ENCODE measurements at places on chromosomes 1 and 21.

- no peak for DNase-seq
Observed at GRCh38 chr1:70930062-70930461, 117.6 kb downstream of the PTGER3 start.

GRCh38 chr1:13702425-13703127 lies 2.6 kb downstream of the PRDM2 start:
- DNase-seq, result peak; percentile 31

DNA sequence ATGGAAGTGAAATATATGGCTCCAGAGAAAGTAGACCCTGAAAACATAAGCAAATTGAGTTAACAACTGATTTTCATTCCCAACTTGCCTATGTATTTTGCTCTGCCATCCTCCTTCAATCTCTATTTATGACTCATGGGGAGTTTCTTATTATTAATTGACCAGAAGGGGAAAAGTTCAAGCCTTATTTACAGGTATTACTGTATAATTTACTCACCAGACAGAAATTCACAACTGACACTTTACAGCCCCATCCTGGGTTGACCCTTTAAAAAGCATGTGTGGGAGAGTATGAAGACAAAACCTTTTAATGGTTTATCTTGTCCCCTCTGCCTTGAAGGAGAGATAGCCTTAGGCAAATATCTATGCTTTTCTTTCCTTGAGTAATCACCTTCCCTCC lies 39.8 kb upstream of the C1orf53 start:
- DNase-seq, result no peak

- no peak for DNase-seq
Observed at GRCh38 chr1:108878160-108878469, 1.3 kb downstream of the GPSM2 start.

DNA sequence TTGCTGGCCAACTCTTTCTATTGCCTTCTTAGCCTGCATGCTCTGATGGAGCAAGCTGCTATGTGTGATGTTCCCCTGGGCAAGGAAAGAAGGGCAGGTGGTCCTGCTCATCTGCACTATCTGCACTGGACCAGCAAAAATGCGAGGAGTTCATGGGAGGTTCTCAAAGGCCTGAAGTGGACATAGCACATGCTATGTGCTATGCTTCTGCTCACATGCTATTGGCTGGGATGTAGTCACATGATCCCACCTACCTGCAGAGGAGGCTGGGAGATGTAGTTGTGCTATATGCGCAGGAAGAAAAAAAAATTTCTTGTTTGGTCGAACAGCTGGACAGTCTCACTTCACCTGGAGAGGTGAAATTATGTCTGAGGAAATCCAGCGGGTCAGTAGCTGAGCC lies 587.7 kb downstream of the MATN1 start:
- no peak for DNase-seq

DNA sequence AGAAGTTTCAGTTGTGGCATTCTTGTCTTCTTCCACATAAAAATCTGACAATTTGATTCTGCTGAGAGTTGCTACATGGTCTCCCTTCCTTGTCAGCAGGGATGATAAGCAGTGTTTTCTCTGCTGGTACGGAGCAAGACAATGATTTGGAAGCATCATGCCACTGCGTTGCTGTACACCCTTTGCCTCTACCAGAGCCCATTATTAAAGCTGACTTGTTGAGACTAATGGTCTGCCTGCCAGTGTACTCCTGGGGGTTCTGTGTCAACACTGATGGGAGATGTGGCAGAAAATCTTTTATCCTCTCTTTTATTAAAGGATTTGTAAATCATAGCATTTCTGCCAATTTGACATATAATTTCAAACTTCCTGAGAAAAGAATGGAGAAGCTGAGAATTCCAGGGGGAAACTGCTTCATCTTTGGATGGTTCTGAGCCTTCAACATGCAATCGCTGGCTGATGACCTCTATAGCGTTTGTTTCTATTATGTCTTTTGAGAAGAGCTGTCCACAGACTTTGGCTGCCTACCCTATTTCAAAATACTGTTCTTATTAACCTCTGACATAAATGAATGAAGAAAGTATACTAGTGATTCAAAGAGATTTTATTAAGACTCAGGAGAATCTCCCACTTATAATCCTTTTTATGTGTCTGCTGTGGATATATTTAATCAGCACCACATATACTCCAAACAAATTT lies 47.9 kb upstream of the DYNLT5 start:
- DNase-seq, result no peak

DNA sequence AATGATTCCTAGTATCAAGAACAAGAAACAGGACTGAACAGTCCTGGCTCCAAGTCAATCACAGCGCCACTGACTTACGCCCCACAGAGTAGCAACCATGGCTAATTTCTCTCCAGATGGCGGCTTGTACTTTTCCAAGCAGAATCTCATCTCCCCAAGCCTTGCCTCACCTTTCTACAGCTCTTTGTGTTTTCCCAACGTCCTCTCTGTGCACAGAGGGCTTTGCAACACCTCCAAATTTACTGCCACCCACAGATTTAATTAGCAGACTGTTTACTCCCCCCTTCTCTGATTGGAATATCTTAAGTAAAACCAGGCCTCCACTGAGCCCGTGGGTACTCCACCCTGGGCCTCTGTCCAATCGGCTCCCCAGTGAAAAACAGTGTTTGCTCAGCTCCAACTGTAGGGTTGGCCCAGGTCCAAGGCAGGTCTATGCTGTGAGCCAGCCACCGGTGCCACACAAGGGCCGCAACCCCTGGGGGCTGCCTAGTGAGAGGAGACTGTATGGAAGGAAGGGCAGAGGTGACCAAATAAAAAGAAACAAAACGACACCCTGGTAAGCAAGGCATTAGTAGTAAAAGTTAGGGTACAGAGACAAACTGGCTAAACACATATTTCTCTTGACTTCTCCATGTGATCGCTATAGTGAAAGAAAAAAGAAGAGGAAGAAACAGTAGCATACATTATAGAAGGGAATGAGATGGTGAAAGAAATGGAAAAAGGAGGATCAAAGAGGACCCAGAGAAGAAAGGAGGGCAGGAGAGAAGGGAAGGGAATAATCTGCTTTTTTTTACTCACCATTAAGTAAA lies 128.4 kb upstream of the SOD1 start:
- DNase-seq, result no peak

GRCh38 chr1:183193963-183194525 lies 8.0 kb downstream of the LAMC2 start:
- DNase-seq, result no peak

DNA sequence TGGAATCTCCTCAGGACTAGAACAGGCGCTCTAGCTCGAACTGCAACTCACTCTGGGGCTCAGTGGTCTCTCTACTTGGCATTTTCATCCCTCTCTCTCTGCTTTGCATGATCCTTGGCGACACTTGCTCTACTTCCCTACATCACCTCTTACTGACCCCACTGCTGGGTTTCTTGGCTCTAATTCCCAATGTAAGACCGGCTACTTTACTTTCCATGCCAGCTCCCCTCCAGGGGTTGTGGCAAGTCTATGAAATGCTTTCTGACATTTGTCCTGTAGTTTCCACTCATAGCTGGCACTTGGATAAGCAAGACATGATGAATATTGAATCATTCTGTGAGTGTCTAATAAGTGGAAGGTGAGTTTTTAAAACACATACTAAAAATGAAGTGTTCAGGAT lies 292.3 kb downstream of the USP25 start:
- DNase-seq, result no peak

- DNase-seq, result no peak
Observed at GRCh38 chr1:91173346-91173890, 151.6 kb upstream of the ZNF644 start.

- DNase-seq, result no peak
Observed at GRCh38 chr1:179968284-179968993, 13.8 kb downstream of the CEP350 start.

DNA sequence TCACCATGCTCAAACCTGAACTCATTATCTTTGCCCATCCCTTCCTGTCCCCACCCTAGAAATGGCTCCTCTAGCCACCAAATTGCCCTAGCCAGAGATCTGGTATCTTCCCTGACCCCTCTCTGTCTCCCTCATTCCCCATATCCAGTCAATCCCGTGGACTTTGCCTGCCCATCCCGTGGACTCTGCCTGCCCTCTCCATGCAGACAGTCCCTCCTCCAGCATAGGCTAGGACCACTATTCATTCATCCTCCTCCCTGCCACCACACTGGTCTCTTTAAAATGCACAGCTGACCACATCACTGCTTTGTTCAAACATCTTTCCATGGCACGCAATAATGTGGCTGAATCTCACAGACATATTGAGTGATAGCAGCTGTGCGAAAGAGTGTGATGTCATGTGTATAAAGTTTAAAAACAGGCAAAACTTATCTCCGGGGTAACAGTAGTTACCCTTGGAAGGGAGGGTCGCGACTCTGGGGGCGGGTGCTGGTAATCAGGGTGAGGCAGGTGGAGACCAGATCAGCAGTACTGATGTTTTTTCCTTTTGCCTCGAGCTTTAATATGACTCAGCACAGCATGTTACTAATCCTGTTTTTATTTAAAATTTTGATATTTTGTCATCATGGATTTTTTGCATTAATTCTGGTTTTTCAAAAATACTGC lies 4.8 kb upstream of the SLC2A1 start:
- no peak for DNase-seq

- no peak for DNase-seq
Observed at GRCh38 chr1:150567341-150567716, 12.1 kb downstream of the MCL1 start.

DNA sequence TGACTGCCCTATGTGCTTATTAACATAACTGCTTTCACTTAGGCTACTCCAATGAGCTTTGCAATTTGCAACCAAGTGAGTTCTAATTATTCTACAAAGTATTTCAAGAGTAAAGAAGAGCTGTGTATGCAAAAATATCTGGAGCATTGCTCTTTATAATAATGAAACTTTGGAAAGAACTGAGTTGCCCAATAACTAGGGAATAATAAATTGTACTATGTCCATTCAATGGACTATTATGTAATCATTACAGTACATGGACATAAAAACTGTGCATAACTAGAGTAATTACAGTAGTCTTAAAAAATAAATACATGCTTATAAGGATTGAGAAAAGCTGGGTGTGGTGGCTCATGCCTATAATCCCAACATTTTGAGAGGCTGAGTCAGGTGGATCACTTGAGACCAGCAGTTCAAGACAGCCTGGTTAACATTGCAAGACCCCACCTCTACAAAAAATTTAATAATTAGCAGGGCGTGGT lies 70.3 kb upstream of the JAK1 start:
- no peak for DNase-seq

DNA sequence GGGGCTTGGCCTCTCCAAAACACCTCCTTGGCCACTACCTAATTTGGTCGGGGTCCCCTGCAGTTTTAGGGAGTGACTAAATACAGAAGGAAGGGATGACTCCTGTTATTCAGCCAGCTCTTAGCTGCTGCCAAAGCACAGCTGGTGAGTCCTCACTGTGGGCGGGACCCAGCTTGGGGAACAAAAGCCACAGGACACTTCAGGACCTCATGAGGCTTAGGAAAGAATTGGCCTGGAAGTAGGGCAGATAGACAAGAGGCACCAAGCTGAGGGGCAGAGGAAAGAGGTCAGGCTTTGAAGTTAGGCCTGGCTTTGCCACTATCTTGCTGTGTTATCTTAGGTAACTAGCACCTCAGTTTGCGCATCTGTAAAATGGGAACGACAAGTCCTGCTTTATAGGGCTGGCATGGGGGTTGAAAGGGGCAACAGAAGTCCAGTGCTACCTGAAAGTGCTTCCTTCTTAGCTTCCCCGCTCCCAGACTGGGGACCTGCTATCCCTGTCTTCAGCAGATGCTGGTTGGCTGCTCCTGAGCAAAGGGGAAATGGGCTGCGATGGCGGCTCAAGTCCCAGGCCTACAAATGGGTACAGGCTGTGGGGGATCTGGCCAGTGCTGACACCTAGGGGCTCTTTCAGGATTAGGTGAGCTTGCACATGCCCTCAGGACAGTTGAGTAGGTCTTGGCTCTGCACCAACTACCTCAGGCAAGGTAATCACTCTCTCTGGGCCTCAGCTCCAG lies 15.7 kb downstream of the IFI6 start:
- no peak for DNase-seq
